ENCODE measurements at places on chromosomes 2 and 18. TPM values are rescaled to one million over a fixed set of nuclear protein-coding genes. Genes with fewer than 3 reads are reported as not detected.

ZNF236 gene
- total RNA-seq: 14.7 TPM

SP140 gene
- under 0.01 TPM for total RNA-seq

WDR43 gene
- 159 TPM for total RNA-seq

EGR4 gene
- total RNA-seq: not detected

CNOT9 gene
- 77.6 TPM for total RNA-seq

GAD1 gene
- total RNA-seq: not detected

MROH2A gene
- not detected for total RNA-seq

NOL4 gene
- not detected for total RNA-seq

DQX1 gene
- total RNA-seq: not detected

TRAPPC8 gene
- total RNA-seq: 36.7 TPM

RGPD4 gene
- total RNA-seq: not detected

MYO1B gene
- 189 TPM for total RNA-seq

PASK gene
- 2.9 TPM for total RNA-seq

SCYGR2 gene
- total RNA-seq: not detected

USP37 gene
- total RNA-seq: 17.6 TPM

KDSR gene
- total RNA-seq: 27.4 TPM

CNRIP1 gene
- 40.1 TPM for total RNA-seq
